ENCODE measurements at places on chromosomes 4 and X.

GRCh38 chr4:159298502-159298901, 195.6 kb downstream of the RAPGEF2 start:
- peak; percentile 18 for DNase-seq

GRCh38 chr4:40934676-40935075, 184.9 kb downstream of the NSUN7 start:
- no peak for DNase-seq

DNA sequence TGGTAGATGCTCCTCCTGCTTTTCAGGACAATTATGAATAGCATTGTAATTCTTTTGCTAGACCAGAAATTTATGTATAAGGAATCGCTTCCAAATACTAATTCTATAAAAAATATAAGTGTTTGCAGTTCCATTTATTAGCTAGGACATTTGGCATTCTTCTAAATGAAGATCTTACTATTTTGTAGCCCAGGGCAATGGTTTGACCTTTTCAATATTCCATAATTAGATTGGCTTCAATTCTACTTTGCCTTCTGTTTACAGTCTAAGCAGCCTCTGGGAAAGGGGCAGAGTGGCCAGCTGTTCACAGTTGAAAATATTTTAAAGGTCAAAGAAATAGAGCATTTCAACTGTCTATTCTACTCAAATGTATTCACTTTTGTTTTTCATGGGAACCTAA, 912.1 kb upstream of the GRIA3 start:
- no peak for DNase-seq

- DNase-seq = peak; percentile 4
These were observed 68.3 kb downstream of the FMR1NB start for GRCh38 chrX:148049441-148049840.

Data from Caki2 (cell line).